ENCODE measurements at places on chromosomes 2 and 18.

DNA sequence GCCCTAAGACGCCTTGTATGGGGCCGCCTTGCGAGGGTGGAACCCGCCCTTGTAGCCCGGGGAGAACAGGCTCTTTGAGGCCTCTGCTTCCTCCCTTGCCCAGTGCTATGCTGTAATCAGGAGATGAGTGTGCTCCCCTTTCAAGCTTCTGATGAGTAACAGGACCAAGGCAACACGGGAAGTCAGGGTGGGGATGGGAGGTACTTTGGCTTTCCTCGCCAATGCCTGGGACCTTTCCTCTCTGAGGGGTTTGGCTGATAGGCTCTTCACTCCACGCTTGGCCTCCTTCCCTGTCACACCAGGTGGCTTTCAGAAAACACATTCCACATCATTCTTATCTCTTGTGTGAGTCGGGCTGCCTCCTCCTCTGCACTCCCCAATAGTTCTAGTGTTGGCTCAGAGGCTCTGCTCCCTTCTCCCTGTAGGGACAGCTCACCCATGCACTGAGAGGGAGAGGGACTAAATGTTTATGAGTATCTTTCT is 223.7 kb upstream of the TRIB2 start:
- DNase-seq, result no peak

DNA sequence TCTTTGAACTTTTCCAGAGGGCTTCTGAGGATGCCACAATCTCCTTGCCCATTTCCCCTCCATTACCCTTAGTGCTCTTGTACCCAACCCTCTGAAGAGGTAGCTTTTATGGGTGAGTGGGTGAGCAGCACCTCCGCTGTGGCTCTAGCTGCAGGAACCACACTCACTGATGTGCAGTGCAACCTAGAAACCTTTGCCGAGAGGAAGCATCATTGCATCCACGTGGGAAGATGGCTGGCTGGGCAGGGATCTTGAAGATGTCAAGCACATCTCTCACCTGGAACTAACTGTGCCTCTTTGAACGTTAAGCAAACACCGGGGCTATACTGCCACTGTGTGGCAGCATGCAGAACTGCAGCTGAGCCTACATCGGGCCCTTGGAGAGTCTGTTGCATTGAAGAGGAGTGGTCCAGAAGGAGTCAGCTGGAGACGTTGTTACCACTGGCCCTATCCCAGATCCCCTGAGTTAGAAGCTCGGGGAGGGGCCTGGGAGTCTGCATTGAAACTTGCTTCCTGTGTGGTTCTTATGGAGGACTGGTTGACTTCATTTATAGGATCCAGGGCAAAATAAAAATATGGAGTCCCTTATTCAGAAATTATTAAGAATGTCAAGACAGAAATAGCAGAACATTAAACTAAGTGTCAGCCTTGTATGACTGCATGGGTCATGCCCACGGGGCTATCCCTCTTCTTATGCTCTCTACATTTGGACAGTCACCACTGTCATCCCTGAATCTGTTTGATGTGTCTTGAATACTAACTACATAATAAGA is 28.7 kb downstream of the IGFBP5 start:
- DNase-seq, result peak; percentile 69

DNA sequence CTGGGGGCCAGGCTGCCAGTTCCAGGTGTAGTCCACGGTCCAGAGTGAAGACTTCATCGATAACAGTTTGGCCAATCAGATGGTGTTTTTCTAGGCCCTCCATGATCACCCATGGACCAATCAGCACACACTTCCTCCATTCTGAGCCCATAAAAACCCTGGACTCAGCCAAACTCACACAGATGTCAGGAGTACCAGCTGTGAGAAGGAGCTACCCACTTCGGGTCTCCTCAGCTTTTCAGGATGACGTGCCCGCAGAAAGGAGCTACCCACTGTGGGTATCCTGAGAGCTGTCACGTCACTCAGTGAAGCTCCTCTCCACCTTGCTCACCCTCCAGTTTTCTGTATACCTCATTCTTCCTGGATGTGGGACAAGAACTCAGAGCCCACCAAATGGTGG is 210.0 kb upstream of the RASGRP3 start:
- DNase-seq, result no peak

- DNase-seq, result no peak
These were observed 286.8 kb upstream of the TRIB2 start for GRCh38 chr2:12429779-12430406.

DNA sequence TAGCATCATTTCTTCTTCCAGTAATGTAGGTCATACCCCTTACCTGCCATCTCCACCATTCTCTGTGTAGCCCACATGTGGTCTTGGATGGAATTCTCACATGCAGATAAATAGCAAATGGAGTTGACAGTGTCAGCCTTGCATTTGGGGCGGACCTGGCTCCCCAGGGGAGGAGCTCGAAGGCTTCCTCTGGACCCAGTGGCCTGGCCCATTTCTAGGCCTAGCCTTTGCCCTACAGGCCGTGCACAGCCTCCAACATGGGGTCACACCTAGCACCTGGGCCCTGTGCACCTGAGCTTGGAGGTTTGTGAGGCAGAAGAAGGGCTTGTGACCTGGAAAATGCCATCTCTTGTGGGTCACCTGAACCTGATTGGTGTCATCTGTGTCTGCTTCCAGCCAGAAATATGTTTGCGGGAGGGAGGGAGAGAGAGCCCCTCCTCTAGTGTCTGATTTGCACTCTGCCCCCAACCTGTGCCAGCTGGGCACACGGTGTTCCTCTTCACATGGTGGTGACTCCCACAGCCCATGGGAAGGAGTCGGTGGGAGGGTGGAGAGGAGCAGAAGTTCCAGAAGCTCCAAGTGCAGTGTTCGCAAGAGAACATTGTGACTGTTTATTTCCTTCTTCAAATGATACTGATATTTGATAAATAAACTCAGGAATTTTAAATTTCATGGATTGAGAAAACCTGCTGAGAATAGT is 33.0 kb downstream of the ITGB1BP1 start:
- DNase-seq, result no peak

GRCh38 chr2:131093696-131094462 is 619 bp upstream of the FAM168B start:
- no peak for DNase-seq

DNA sequence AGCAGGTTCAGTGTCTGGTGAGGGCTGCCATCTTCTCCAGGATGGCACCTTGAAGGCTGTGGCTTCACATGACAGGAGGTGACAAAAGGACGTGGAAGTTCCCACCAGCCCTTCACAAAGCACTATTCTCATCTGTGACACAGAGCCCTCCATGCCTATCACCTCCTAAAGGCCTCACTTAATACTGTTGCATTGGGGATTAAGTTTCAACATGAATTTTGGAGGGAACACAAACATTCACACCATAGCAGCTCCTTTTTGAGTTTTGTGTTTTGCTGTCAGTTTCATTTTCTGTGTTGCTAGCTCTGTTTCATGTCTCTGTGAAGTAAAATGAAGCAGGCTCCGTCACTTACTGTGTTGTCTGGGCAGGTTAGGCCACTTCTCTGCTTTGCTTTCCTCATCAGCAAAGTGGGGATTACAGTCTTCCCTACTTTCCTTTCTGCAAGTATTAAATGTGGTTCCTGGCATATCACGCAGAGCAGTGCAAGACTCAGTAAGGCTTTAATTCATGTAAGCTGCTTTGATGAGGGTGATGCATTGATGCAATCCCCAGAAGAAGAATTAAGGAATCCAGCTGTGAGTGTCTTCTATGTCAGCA is 31.6 kb downstream of the LIMS1 start:
- peak; percentile 25 for DNase-seq

GRCh38 chr18:45557779-45558178 is 57.5 kb upstream of the SLC14A2 start:
- DNase-seq, result no peak

- no peak for DNase-seq
These were observed 40.0 kb downstream of the IL1RL2 start for GRCh38 chr2:102226612-102227391.

DNA sequence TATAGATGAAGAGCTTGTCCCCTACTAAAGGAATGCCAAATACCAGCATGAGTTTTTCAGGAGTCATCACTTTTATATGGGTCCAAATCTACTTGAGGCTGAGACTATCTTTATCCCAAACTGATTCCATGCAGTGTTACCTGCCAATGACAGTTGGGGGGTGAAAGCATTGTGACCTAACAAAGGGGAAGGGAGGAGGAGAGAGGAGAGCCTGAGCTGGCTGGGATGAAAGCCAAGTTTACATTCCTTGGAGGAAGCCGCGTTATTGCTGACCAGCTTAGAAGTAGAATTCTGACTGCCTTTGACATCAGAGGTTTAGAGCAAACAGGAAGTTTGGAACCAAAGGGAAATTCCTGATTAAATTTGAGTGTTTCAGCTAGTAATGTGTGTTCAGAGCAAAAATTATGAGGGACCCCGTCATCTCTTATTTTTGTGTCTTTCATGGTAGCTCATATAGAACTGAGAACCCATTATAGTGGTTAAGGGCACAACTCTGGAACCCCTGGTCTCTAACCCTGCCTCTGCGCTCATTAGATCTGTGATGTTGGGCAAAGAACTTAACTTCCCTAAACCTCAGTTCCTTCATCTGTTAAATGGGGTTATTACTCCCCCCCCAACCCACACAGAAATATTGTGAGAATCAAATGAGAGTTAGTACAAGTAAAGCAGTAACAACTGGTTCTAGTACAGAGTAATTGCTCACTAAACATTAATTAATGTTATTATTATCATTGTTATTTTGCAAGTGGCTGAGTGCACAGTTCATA is 199.3 kb upstream of the EPAS1 start:
- DNase-seq, result no peak

DNA sequence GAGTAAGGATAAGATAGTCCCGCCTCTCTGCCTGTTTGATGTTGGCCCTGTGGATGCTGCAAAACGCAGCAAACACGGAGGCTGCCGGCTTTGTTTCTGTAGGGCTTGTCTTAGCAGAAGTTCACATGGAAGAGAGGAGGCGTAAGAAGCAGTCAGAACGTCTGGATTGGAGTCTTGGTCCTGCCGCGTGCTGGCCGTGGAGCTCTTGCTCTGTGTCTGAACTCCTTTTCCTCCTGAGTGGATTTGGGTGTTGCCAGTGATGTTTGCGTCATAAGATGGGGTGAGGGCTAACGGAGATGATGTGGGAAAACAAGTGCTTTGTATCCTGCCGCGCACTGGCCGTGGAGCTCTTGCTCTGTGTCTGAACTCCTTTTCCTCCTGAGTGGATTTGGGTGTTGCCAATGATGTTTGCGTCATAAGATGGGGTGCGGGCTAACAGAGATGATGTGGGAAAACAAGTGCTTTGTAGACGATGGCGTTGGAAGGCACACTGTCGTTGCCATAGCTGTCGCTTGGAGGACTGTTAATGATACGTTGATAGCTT is 240.9 kb downstream of the AGAP1 start:
- DNase-seq, result no peak

- DNase-seq, result no peak
These were observed 88.7 kb downstream of the MYO1B start for GRCh38 chr2:191333911-191334357.

- no peak for DNase-seq
These were observed 915.1 kb upstream of the FSHR start for GRCh38 chr2:50069454-50069853.

DNA sequence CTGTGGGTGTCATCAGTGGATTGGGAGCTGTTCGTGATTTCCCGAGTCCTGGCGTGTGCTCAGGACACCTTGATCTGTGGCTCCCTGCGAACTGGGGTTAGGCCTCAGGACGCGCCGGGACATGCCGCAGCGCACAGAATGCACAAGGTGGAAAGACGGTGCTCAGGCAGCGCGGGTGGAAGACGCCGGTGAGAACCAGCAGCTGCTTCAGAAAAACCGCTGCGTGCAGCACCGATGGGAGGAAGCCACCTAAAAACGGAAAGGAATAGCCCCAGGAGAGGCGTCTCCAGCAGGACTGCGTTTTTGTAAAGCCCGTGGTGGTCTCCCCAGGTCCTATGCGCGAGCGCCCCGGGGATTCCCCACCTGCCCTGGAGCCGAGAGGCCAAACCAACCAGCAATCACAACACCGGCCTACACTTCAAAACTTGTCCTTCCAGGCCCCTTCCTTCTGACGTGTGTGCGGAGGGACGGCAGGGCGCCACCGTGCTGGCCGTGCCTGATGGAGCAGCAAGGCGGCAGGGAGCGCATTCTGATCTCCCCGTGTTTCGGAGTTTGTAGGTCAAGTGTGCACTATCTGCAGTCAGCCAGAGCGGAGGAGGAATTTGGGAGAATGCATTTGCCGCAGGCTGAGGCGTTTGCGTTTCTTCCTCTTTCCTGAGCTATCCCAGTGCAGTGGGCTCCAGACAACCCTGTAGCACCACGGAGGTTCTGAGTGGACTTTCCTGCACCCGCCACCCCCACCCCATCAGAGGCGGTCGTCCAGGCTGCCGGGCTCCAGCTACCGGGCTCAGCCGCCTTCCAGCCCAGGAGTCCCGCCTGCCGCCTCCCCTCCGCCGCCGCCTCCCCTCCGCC is 32.2 kb downstream of the RTP5 start:
- DNase-seq, result no peak

DNA sequence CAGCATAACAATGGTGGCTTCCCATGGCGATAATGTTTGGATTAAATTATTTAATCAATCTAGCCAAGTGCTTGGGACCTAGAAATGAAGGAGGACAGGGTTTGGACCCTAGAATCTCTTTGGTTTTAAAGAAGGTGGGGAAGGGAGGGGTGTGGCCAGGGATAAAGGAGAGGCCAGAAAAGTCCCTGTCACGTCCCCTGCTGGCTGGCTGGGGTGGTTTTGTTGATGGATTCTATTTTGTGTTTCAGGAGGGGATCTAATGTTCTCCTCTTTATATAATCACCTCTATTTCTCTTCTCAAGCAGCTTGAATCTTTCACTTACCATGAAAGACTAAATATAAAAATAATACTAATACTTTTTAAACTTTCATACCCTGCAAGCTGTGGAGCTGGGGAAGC is 52.6 kb upstream of the GALR1 start:
- no peak for DNase-seq

DNA sequence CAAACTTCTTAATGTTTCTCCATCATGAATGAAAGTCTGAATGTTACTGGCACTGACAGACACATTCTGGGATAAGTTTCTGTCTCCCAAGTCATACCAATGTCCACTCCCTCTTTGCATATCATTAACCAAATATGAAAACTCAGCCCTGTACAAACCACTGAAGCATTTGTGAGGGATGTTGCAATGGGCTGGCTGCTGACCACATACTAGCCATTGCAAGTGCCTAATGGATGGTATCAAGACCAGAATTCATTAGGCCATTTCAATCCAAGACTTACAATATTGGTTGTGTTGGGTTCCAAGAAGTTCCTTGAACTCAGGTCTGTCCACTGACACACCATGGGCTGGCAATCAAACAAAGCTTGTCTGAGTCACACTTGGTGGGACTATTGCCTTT is 73.8 kb downstream of the CBLN2 start:
- no peak for DNase-seq

GRCh38 chr2:98170076-98170475 is 83.1 kb downstream of the VWA3B start:
- no peak for DNase-seq

DNA sequence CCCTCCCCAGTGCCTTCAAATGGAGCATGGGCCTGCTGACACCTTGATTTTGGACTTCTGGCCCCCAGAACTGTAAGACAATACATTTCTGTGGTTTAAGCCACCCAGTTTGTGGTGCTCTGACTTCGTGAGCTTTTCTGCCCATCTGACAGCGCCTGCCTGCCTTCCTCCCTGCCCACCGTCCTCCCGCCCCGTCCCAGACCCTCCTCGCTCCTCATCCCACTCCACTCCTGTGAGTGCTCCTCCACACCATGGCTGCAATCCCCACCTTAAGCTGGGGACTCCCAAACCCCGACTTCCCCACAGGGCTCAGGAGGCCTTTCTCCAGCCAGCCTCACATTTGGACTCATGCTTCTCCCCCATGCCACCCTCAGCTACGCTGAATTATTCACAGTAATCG is 70.7 kb downstream of the CABLES1 start:
- no peak for DNase-seq

GRCh38 chr2:236818281-236819045 is 248.8 kb downstream of the ACKR3 start:
- DNase-seq, result no peak

All from D721Med (cell line).